ENCODE measurements at places on chromosomes 4 and X.

GRCh38 chrX:132470831-132471230 lies 18.0 kb downstream of the MBNL3 start:
- DNase-seq, result no peak

DNA sequence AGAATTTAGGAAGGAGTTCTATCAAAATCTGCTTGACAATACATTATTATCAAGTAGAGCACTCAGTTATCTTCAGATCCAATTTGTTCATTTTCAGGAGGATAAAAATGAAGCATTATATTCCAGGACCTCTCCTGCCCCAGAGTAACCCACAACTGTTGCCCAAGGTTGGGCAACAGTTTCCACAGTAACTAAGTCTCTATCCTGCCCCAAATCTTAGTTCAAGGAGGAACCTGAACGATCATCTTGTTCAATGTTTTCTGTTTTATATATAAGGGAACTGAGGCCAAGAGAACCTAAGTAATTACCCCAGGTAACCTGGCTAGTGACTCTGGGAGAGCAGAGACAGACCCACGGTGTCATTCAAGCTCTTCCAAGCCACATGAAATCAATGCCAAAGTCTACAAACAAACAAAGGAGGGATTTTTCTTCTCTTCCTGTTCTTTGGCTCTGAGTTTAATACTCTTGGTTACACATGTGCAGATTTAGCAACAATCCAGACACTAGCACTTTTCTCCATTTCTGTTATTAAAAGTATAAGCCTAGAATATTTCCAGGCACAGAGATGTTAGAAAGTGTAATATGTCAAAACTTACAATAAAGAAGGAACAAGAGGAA lies 105.6 kb downstream of the C4orf51 start:
- DNase-seq, result no peak

DNA sequence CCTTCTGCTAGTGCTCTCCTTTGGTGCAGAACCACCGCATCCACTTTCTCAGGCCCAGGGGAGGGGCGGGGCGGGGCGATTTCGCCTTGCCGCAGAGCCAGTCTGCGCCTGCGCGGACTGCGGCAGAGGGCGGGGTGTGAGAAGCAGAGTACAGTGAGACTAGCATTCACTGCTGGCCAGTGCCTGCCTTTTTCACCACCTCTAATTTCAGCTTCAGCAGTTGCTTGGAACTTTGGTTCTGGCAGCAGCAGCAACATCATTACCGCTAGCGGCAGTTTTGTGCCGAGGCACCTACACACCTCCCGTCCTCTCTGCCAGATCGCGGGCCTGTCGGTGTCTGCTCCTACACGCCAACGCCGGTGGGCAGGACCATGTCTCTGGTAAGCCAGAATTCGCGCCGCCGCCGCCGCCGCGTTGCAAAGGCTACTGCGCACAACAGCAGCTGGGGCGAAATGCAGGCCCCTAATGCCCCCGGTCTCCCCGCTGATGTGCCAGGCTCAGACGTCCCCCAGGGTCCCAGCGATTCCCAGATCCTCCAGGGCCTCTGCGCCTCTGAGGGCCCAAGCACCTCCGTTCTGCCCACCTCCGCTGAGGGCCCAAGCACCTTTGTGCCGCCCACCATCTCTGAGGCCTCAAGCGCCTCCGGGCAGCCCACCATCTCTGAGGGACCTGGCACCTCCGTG lies at the start of gene MAGEE1:
MAGEE1 (plus strand) TSS at position 151 of the 683 bp plus-strand sequence; CDS start at position 372, 221 bp downstream.
- DNase-seq, result peak; percentile 81

GRCh38 chr4:112290341-112290740 lies 4.6 kb upstream of the TIFA start:
- no peak for DNase-seq

GRCh38 chr4:140326395-140326993 lies 47.0 kb upstream of the SCOC start:
- no peak for DNase-seq

GRCh38 chr4:144709793-144710525 lies 64.0 kb downstream of the HHIP start:
- no peak for DNase-seq

DNA sequence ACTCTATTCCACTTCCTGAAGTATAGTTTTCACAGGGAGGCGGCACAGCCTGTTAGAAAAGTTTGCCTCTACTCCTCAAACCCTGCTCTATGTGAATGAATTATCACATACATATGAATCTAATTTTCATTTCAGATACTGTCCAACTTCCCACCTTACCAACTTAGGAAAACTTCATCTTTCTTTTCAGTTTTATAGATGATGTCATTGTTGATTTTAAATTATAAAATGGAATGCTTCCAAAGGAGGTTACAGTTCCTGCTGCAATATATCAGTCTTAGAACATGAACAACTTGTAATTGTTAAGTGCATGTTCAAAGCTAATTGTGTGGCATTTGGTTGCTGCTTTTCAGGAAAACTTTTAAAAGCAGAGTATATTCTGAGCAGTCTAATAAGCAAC lies 92.4 kb downstream of the NEUROG2 start:
- no peak for DNase-seq

GRCh38 chrX:63713526-63713925 lies 71.5 kb downstream of the ARHGEF9 start:
- DNase-seq, result no peak

DNA sequence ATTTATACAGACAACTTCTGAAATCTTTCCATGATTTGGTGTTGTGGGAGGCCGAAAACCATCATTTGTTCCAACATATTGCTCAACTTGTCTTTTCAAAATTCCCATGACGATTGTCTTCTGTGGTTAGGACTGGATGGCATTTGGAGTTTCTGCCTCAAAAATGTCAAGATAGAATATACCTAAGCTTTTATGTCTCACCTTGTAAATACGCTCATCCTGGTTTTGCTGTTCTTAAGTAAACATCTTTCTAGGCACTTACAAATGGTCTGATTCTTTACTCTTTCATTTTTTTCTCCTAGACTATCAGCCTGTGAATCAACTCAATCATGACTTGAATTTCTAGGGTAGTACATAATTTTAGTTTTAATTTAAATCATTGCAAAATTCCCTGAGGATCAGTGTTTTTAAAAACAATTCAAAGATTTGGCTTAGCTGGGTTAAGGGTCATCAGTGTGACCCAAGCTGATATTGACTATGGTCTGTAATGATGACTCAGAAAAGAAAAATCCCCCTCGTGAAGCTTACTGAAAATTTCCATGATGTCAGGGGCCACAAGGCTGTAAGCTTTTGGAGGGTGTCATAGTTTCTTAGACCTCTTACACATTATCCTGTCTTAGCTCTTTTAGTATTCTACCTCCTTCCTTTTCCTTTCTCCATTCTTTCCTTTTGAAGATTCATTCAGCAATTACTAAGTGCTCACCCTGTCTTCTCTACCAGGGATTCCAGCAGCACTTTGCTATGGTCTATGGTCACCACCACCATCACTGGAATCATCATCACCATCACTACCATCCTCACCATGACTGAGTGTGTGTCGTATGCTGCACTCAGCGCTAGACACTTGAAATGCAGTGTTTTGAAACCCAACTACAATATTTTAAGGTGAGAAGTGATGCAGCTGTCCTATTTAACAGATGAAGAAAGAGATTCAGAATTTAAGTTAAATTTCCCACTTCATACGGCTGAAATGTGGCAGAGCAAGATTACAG lies 124.4 kb downstream of the CPE start:
- DNase-seq, result no peak
